ENCODE measurements at places on chromosomes 4 and X.

DNA sequence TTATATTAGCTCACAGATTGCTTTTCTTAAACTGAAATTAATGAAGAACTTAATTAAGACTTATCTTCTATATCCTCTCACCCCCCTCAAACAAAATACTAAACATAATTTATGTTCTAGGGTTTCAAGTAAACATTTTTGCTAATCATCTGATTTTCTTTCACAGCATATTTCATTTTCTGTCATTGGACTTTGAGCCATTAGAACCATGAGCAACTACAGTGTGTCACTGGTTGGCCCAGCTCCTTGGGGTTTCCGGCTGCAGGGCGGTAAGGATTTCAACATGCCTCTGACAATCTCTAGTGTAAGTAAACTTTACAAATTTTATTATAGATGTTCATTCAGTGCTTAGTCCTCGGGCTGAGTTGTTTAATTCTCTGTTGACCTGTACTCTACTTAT, 3.3 kb downstream of the PDLIM5 start:
- no peak for DNase-seq

DNA sequence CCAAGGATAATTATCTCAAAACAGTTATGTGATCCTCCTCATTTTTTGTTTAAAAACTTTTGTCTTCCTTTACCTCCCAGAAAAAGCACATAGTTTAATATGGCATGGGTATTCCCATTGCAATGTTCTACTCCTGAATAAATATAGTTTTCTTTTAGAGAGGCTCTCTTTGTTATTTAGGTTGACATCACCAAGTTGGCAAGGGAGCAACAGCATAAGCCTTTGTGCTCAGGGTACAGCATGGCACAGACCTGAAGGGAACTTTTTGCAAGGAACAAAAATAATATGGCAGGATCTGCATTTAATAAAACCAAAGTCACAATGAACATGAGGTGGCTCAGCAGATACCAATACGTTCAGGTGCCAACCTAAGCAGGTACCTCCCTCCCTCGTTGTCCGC, 47.1 kb upstream of the NPY2R start:
- no peak for DNase-seq

GRCh38 chr4:145639186-145639698, 20.1 kb downstream of the MMAA start:
- DNase-seq, result no peak

DNA sequence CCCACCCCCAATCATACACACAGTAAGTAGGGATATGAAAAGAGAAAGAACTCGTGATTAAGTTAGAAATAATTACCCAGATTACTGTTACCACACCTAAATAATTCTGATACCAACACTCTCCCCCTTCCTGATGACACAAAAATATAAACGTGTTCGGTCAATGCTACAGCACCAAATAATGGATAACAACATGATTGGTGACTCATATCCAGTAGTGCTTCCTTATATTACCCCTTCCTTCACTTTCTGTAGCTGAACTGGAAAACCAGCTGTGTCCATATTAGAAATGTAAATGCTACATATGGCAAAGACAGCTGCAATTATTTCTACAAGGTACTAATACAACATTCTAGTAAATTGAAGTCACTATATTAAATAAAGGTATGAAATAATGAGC, 20.8 kb downstream of the EIF4E start:
- DNase-seq, result no peak

GRCh38 chr4:151908201-151908600, 147.4 kb upstream of the GATB start:
- DNase-seq, result no peak

- DNase-seq, result no peak
These were observed 51.4 kb downstream of the SHROOM4 start for GRCh38 chrX:50762578-50762977.

DNA sequence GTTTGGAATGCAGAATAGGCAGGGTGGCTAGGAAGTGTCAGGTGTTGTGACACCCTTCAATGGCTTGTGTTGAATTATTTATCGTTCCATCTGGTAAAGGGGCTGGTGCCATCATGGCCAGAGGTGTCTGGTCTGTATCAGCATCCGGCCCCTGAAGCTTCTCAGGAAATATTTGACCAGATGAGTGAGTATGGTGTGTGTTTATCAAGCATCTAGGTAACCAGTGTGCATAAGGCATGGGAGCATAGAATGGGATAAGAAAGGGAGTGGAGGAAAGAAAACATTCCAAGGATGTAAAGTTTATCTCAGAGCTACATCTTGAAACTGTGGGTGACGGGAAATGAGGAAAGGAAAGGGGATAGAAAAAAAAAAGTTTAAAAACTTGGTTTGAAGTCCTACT, 109.4 kb downstream of the KLHL4 start:
- DNase-seq, result no peak

GRCh38 chrX:100704581-100705203, 27.2 kb downstream of the SYTL4 start:
- no peak for DNase-seq

- DNase-seq, result no peak
These were observed 486 bp downstream of the ABLIM2 start for GRCh38 chr4:8157944-8158709.

DNA sequence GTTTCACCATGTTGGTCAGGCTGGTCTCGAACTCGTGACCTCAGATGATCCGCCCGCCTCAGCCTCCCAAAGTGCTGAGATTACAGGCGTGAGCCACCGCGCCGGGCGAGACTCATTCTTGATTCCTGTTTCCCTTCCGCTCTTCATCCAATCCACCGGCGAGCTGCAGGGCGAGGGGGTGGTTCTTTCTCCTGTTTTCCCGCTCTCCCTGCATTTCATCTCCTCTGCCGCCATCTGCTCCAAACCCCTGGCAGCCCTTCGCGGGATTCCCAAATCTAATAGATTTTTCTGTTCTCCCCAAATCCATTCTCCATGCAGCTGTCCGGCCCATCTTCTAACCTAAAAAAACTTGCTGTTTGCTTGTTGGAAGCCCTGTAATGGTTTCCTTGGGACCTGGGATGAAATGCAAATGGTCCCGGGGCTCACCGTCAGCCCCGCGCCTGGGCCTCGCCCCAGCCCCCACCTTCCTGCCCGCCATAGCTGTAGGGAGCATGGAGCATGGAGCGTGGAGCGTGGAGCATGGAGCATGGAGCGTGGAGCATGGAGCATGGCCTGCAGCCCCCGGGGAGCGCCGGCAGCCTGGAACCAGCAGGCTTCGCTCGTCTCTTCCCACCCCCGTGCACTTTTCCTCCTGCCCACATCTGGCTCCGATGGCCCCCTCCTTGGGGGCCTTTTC, 1.1 kb downstream of the ZFP42 start:
- no peak for DNase-seq

All from stimulated activated CD4-positive, alpha-beta T cell treated with anti-CD3 and anti-CD28 coated beads, Interleukin-2, amount 100 ng/mL, for 4 hours (primary cell).